ENCODE measurements at places on chromosomes 5 and 9.

- peaks cover 5% of the 10 kb centered on the region for H3K27me3 ChIP-seq
- H3K4me1 ChIP-seq, result no peaks in the 10 kb centered on the region
- DNase-seq, result no peak
- no peak overlapping the region for H3K4me3 ChIP-seq
- no peaks in the 10 kb centered on the region for H3K36me3 ChIP-seq
Measured at GRCh38 chr9:132094314-132094791, 14.7 kb upstream of the MED27 start.

DNA sequence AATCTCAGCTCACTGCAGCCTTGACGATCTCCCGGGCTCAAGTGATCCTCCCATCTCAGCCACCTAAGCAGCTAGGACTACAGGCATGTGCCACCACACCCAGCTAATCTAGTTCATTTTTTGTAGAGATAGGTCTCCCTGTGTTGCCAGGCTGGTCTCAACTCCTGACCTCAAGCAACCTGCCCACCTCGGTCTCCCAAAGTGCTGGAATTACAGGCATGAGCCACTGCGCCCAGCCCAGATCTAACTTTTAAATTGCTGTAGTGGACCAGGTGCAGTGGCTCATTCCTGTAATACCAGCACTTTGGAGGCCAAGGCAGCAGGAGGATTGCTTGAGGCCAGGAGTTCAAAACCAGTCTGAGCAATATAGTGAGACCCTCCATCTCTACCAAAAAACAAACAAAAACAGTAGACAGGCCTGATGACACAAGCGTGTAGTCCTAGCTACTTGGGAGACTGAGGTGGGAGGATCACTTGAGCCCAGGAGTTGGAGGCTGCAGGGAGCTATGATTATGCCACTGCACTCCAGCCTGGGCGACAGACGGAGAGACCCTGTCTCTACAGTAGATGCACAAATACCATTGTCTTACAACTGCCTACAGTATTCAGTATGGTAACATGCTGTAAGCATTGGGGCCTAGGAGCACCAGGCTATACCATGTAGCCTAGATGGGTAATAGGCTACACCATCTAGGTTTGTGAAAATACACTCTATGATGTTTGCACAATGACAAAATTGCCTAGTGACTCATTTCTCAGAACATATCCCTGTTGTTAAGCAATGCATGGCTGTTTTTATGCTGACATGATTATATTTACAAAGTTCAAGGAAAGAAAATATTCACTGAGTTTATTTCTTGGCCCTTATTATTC is 1.5 kb upstream of the SIT1 start:
- H3K36me3 ChIP-seq, result no peaks in the 10 kb centered on the region
- H3K27ac ChIP-seq, result no peak overlapping the region
- no peak overlapping the region for H3K4me3 ChIP-seq
- peaks cover 34% of the 10 kb centered on the region for H3K4me1 ChIP-seq

DNA sequence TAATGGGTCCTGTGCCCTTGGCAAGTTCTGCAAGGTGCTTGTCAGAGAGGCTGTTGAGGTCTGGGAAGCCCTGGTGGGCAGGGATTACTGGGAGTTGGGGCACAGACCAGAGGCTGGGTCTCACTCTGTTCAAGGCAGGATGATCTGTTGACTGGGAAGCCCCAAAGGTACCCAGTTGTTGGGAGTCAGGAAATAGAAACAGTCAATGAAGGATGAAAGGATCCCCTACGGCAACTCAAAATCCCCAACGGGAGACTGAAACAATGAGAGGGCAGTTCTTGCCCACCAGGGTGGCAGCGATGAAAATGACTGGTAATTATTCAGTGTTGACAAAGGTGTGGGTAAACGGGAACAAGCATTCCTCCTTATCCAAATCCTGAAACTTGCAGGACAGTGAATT is 31.2 kb downstream of the BNIP1 start:
- no peak overlapping the region for H3K4me3 ChIP-seq
- H3K36me3 ChIP-seq, result no peaks in the 10 kb centered on the region
- H3K4me1 ChIP-seq, result no peaks in the 10 kb centered on the region
- DNase-seq, result no peak

- H3K27ac ChIP-seq, result no peak overlapping the region
- no peak for DNase-seq
- H3K4me1 ChIP-seq, result no peaks in the 10 kb centered on the region
- H3K36me3 ChIP-seq, result no peaks in the 10 kb centered on the region
Measured at GRCh38 chr9:91589101-91589553, 165.5 kb upstream of the NFIL3 start.

- no peaks in the 10 kb centered on the region for H3K27me3 ChIP-seq
- no peak overlapping the region for H3K4me3 ChIP-seq
- H3K36me3 ChIP-seq, result no peaks in the 10 kb centered on the region
- H3K27ac ChIP-seq, result no peak overlapping the region
- H3K4me1 ChIP-seq, result peaks cover 1% of the 10 kb centered on the region
Measured at GRCh38 chr5:98969400-98969799, 40.6 kb upstream of the CHD1 start.

GRCh38 chr5:173967241-173967640 is 21.7 kb upstream of the C5orf47 start:
- H3K4me1 ChIP-seq, result peaks cover 11% of the 10 kb centered on the region
- no peak for DNase-seq
- H3K27ac ChIP-seq, result no peak overlapping the region

DNA sequence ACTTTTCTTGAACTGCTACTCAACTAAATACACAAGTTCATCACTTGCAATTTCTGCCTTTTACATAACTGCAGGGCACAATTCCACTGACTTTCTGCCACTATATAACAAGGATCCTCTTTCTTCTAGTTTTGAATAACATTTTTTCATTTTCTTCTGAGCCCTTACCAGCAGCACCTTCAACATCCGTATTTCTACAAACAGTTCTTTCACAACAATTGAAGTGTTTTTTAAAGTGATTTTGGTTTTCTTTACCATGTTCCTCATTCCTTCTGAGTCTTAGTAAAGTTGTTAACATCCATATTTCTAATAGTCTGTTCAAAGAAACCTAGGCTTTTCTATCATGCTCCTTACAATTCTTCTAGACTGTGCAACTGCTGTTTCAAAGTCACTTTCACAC is 127.2 kb upstream of the PITX1 start:
- no peaks in the 10 kb centered on the region for H3K36me3 ChIP-seq
- DNase-seq, result no peak
- peaks cover 20% of the 10 kb centered on the region for H3K4me1 ChIP-seq
- no peaks in the 10 kb centered on the region for H3K27me3 ChIP-seq

GRCh38 chr5:139954022-139954421 is 89.1 kb downstream of the NRG2 start:
- H3K27ac ChIP-seq, result no peak overlapping the region
- H3K4me1 ChIP-seq, result no peaks in the 10 kb centered on the region
- no peak for DNase-seq
- H3K36me3 ChIP-seq, result no peaks in the 10 kb centered on the region

DNA sequence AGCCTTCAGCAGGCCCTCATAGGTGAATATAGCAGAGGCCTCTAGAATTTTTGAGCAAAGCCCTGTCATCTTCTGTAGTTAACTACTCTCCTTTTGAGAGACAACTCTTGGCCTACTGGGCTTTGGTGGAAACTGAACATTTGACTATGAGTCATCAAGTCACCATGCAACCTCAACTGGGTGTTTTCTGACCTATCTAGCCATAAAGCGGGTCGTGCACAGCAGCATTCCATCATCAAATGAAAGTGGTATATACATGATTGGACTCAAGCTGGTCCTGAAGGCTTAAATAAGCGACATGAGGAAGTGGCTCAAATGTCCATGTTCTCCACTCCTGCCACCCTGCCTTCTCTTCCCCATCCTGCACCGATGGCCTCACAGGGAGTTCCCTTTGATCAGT is 1115.5 kb downstream of the TAF11L14 start:
- H3K36me3 ChIP-seq, result no peaks in the 10 kb centered on the region
- H3K4me3 ChIP-seq, result no peak overlapping the region
- DNase-seq, result no peak
- no peak overlapping the region for H3K27ac ChIP-seq
- no peaks in the 10 kb centered on the region for H3K27me3 ChIP-seq

DNA sequence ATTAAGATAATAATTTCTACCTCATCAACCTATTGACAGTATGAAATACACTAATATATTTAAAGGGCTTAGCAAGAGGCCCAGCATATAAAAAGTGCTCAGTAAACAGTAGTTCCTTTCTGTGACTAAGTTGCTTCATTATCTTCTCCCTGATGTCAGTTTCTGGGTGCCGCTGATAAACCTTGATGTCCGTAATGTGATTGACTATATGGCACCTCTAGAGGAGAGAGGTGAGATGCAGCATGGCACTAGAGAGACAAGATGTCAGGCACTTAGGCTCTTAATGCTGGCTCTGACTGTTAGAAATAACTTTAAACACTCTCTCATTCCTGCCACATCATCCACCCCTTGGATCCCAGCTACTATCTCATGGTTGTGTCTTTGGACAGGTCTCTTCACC is 455.9 kb upstream of the KLF4 start:
- H3K27ac ChIP-seq, result no peak overlapping the region
- no peak overlapping the region for H3K4me3 ChIP-seq
- peak; percentile 32 for DNase-seq
- H3K27me3 ChIP-seq, result 0 out of 3 replicates have a peak, but pooled peaks cover 3% of the 10 kb centered on the region

GRCh38 chr9:137141050-137141810 is 2.3 kb downstream of the GRIN1 start:
- no peak overlapping the region for H3K27ac ChIP-seq
- H3K36me3 ChIP-seq, result no peaks in the 10 kb centered on the region
- no peaks in the 10 kb centered on the region for H3K4me1 ChIP-seq
- peaks cover 77% of the 10 kb centered on the region for H3K27me3 ChIP-seq
- no peak for DNase-seq

DNA sequence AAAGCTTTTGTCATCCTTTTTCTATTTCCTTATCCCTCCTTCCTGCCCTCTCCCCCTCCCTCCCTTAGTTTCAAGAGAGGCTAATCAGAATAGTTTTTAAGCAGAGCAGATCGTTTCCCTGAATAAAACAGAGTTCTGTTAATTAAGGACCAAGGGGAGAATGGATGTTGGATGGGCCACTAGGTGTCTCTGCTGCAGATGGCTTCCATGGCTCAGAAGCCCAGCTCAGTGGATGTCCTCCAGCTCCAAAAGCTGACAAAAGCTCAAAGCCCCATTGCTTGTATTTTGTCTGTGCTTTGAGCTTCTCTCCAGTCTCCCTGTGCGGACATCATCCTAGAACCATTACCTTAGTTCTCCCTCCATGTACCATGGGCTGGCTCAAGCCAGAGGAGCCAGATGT is 21.0 kb upstream of the NPR3 start:
- H3K4me1 ChIP-seq, result no peaks in the 10 kb centered on the region
- no peaks in the 10 kb centered on the region for H3K36me3 ChIP-seq
- no peaks in the 10 kb centered on the region for H3K27me3 ChIP-seq
- no peak overlapping the region for H3K27ac ChIP-seq
- no peak overlapping the region for H3K4me3 ChIP-seq

DNA sequence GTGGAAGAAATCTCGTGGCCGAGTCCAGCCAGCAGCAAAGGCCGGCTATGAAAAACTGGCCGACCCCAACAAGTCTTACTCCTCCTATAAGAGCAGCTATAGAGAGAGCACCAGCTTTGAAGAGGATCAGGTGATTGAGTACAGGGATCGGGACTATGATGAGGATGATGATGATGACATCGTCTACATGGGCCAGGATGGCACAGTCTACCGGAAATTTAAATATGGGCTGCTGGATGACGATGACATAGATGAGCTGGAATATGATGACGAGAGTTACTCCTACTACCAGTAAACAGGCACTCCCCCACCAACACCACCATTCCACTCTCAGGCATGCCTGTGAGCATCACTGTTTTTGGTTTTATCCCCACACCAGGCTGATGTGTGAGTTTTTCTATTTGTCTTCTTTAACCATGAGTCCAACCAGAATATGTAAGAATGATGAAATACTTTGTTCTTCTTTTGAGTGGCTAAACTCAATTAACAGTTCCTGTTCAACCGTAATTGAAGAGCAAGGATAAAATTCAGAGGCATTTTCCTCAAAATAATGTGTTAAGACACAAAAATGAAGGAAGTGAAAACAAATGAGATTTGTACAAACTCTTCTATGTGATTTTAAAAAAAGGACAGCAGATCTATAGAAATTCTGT is 35.5 kb downstream of the RFK start:
- H3K36me3 ChIP-seq, result no peaks in the 10 kb centered on the region
- H3K4me3 ChIP-seq, result no peak overlapping the region
- no peaks in the 10 kb centered on the region for H3K27me3 ChIP-seq

- H3K36me3 ChIP-seq, result no peaks in the 10 kb centered on the region
- no peak overlapping the region for H3K4me3 ChIP-seq
- H3K27me3 ChIP-seq, result peaks cover 10% of the 10 kb centered on the region
- no peak overlapping the region for H3K27ac ChIP-seq
- H3K4me1 ChIP-seq, result no peaks in the 10 kb centered on the region
Measured at GRCh38 chr9:129713402-129713679, 39.5 kb downstream of the PTGES start.

DNA sequence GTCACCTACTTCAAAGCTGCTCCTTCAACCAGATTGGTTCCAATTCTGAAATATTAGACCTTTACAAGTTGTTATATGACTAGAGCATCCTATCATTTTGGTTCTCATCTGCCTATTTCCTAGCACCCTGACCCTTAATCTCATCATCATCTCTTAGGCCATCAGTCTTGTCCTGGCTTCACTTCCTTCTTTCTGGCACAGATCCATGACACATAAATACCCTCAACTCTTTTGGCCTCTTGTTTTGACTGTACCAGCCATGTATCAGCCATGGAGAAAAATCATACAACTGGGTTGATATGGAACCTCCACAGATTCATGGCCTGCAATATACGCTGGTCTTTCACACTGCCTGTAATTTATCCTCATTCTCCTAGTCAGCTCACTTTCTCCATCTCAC is 123.1 kb upstream of the FBXL17 start:
- H3K36me3 ChIP-seq, result no peaks in the 10 kb centered on the region
- H3K27me3 ChIP-seq, result no peaks in the 10 kb centered on the region
- no peak overlapping the region for H3K27ac ChIP-seq
- H3K4me1 ChIP-seq, result no peaks in the 10 kb centered on the region
- no peak overlapping the region for H3K4me3 ChIP-seq

- no peak for DNase-seq
- H3K4me1 ChIP-seq, result peaks cover 19% of the 10 kb centered on the region
- H3K27me3 ChIP-seq, result no peaks in the 10 kb centered on the region
- peaks cover 54% of the 10 kb centered on the region for H3K36me3 ChIP-seq
Measured at GRCh38 chr9:278651-279050, 64.0 kb downstream of the DOCK8 start.

- H3K4me3 ChIP-seq, result peak overlapping the region; percentile 94
- peaks cover 4% of the 10 kb centered on the region for H3K4me1 ChIP-seq
- H3K27me3 ChIP-seq, result no peaks in the 10 kb centered on the region
- no peaks in the 10 kb centered on the region for H3K36me3 ChIP-seq
- peak; percentile 73 for DNase-seq
- H3K27ac ChIP-seq, result peak overlapping the region; percentile 92
Measured at GRCh38 chr5:131264451-131265099, 722 bp downstream of the CDC42SE2 start.

Data from K562 (cell line).